ENCODE measurements at places on chromosomes 6 and 20. TPM values are rescaled to one million over a fixed set of nuclear protein-coding genes. Genes with fewer than 3 reads are reported as not detected.

GLP1R gene
- not detected for total RNA-seq

ADGRF5 gene
- not detected for total RNA-seq

FAXC gene
- total RNA-seq = 0.07 TPM

PMEPA1 gene
- total RNA-seq = 0.72 TPM

NFATC2 gene
- 62.0 TPM for total RNA-seq

TP53TG5 gene
- total RNA-seq = not detected

MCHR2 gene
- not detected for total RNA-seq

CLPSL1 gene
- total RNA-seq = not detected

CD40 gene
- total RNA-seq = 1.1 TPM

DBNDD2 gene
- total RNA-seq = 10.5 TPM

RBPJL gene
- not detected for total RNA-seq

DNAH8 gene
- 0.07 TPM for total RNA-seq

RTN4IP1 gene
- 5.4 TPM for total RNA-seq

ADTRP gene
- 2.4 TPM for total RNA-seq

ATP9A gene
- total RNA-seq = 0.50 TPM

SEL1L2 gene
- not detected for total RNA-seq

FOXS1 gene
- not detected for total RNA-seq

RSPO4 gene
- total RNA-seq = 0.10 TPM

NCOA6 gene
- total RNA-seq = 32.3 TPM

OPRM1 gene
- total RNA-seq = not detected

PTCRA gene
- total RNA-seq = not detected

TCP11 gene
- not detected for total RNA-seq

SLC16A10 gene
- total RNA-seq = 3.2 TPM

GNAS-AS1 gene
- total RNA-seq = 0.96 TPM

CALHM6 gene
- 10.3 TPM for total RNA-seq

SLC12A5 gene
- 0.42 TPM for total RNA-seq

ATRN gene
- 7.8 TPM for total RNA-seq

TRIM10 gene
- not detected for total RNA-seq

STK38 gene
- total RNA-seq = 114 TPM

TOP1 gene
- 76.9 TPM for total RNA-seq

ZFP64 gene
- 11.8 TPM for total RNA-seq

TFAP2D gene
- total RNA-seq = not detected

CTCFL gene
- total RNA-seq = not detected

RAMACL gene
- 0.32 TPM for total RNA-seq

TSPO2 gene
- total RNA-seq = not detected
